ENCODE measurements at places on chromosomes 13 and 19.

DNA sequence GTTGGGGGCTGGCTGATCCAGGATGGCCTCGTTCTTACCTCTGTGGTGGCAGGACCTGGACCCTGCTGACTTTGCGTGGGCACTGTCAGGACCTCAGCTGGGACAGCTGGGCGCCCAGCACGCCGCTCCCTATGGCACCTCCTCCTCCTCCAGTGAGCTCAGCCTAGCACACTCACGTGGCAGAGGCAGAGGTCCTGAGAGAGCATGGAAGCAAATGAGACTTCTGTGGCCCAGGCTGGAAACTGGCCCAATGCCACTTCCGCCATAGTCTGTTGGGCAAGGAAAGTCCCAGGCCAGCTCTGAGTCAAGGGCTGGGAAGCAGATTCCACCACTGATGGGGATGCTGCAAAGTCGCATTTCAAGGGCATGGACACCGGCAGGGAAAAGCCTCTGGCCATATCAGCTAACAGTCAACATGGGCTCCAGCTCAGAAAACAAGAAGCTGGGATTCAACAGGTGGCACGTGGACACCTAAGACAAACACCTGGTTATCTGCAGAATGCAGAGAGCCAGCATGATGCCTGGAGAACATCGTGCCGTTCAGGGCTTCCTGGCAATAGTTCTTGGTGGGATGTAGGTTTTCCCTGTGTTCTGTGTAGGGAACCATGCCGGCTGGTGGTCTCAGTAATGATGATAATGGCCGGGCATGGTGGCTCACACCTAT, 16.7 kb downstream of the MYBPC2 start:
- no peak for DNase-seq

GRCh38 chr19:45468159-45468651, 409 bp downstream of the FOSB start:
- no peak for DNase-seq

DNA sequence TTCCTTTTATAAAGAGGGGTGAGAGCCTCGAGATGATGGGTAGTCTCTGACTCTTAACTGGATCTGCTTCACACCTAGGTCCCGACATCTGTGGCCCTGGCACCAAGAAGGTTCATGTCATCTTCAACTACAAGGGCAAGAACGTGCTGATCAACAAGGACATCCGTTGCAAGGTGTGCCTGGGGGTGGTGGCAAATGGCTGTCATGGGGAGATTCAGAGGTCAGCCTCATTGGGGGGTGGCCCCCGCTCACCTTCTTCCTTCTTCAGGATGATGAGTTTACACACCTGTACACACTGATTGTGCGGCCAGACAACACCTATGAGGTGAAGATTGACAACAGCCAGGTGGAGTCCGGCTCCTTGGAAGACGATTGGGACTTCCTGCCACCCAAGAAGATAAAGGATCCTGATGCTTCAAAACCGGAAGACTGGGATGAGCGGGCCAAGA, 1.6 kb downstream of the CALR start:
- no peak for DNase-seq

DNA sequence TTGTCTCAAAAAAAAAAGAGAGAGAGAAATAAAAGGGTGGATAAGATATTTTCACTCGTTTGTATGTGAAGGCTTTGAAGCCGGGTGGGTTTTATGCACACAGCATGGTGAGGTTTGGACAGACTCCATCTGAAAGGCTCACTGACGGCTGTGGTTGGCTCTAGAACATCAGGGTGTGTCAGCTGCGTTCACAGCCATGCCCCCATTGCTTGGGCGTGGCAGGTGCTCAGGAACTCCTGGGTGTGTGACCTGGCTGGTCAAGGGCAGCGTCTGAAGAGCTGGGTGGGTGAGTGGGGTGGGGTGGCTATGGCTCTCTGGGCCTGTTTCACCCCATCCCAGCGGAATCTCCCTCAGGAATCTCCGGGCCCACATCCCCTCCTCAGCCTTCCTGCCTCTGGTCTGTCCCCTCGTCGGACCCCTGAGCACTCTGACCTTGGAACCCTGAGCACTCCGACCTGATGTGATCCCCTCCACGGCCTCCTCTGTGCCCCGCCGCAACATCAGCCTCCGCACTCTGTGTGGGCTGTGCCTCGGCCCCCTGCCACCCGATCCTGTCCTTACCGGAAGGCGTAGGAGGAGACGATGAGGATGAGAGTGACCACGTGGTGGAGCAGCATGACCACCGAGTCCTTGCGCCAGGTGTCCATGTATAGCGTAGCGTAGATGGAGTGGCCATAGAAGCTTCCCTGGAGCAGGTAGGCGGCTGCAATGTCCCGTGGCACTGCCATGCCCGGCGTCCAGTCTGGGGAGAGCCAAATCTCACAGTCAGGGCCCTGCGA, 12.2 kb downstream of the CERS1 start:
- no peak for DNase-seq

- DNase-seq: no peak
Measured at GRCh38 chr19:6774821-6775707, 2.6 kb downstream of the VAV1 start.

DNA sequence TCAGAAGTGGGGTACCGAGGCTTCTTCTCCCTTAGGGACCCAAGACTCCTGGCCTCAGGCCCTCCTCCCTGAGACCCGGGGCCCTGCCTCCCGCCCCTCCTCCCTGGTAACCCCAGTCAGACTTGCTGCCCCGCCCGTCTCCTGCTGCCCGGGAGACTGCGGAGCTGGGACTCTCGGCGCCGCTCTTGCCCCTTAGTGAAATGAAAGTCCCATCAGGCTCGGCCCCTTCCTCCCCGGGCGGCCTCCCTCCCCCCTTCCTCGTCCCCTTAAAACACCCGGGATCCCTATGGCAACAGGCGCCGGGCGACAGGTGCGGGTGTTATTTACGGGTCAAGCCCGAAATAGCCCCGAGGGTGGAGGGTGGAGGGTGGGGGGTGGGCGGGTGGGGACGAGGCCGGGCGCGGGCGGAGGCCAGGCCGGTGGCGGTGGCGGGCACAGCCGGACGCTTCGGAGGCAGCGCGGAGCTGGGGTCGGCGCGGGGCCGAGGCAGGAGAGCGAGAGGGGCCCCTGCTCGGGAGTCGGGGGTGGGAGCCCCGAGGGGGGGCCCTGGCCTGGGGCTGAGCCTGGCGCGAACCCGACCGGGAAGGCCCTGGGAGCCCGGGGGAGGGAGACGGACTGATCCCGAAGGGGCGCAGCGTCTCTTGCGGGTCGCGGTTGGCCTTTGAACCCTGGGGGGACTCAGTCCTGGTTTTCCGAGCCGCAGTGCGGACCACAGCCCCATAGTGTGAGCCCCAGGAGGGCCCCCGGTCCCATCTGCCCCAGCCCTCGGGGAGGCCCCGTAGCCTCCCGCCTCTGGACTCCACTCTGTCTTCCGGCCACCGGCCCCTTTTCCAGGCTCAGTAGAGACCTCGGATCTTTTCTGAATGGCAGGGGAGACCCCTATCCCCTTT, at the start of gene CACNG6:
CACNG6 (plus strand) TSS at position 414 of the 890 bp plus-strand sequence. CDS start 1,241 bp downstream, outside the sequence.
- no peak for DNase-seq

DNA sequence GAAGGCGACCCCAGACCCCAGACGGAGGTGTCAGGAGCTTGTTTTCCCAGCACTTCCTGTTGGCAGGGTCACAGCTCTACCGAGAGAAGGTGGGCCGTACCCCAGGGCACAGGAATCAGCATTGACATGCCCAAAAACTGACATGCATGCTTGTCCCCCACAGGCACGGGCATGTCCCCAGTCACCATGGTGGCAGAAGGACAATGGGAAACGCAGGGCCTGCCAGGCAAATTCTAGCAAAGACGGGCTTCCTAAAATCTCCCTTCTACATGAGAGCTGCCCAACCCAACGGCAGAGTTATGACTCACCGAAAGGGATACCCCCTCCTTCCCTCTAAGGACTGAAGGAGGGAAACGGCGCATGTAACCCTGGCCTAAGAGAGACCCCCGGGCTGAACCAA, 18.5 kb downstream of the TSHZ3 start:
- no peak for DNase-seq

- no peak for DNase-seq
Measured at GRCh38 chr19:51607077-51607476, 23.1 kb downstream of the SIGLEC5 start.

All from NCI-H187 (cell line).